ENCODE measurements at places on chromosomes 12 and 14. TPM values are rescaled to one million over a fixed set of nuclear protein-coding genes. Genes with fewer than 3 reads are reported as not detected.

CCDC177 gene
- total RNA-seq, result 0.21 TPM

BCL2L2 gene
- 24.1 TPM for total RNA-seq

PRIMA1 gene
- 2.4 TPM for total RNA-seq

RNASE7 gene
- 1.2 TPM for total RNA-seq

OTOGL gene
- total RNA-seq, result 0.41 TPM

TPPP2 gene
- not detected for total RNA-seq

OAS2 gene
- total RNA-seq, result 2.6 TPM

CLEC4C gene
- not detected for total RNA-seq

STAC3 gene
- 310 TPM for total RNA-seq

AQP2 gene
- total RNA-seq, result not detected

NUDT14 gene
- 11.5 TPM for total RNA-seq

ADAM21 gene
- total RNA-seq, result not detected

PLEK2 gene
- 4.1 TPM for total RNA-seq

SMCO2 gene
- not detected for total RNA-seq

CLEC2B gene
- 25.2 TPM for total RNA-seq
